Smooth muscle cell of the pulmonary artery (primary cell): ENCODE measurements at places on chromosomes 2 and 18. TPM values are rescaled to one million over a fixed set of nuclear protein-coding genes. Genes with fewer than 3 reads are reported as not detected.

The AQP4 gene
- total RNA-seq = not detected in 2 replicates

The DCDC2C gene
- not detected in 2 replicates for total RNA-seq

The PGAP1 gene
- 12.4 and 14.0 TPM in 2 replicates for total RNA-seq

The TBR1 gene
- 0.03 TPM in 1 of 2 replicates, not detected in the other for total RNA-seq

The STARD6 gene
- total RNA-seq = not detected in 2 replicates

The CABYR gene
- total RNA-seq = 3.3 and 5.7 TPM in 2 replicates

The CHRND gene
- total RNA-seq = not detected in 2 replicates

The GPR45 gene
- total RNA-seq = not detected in 2 replicates

The PLCD4 gene
- total RNA-seq = 2.0 and 2.5 TPM in 2 replicates

The GAL3ST2 gene
- 0.33 and 0.46 TPM in 2 replicates for total RNA-seq

The KIAA2012 gene
- not detected in 2 replicates for total RNA-seq

The TNFRSF11A gene
- total RNA-seq = 1.8 and 3.8 TPM in 2 replicates

The RASGRP3 gene
- total RNA-seq = 2.1 and 3.0 TPM in 2 replicates

The SPDYA gene
- 0.83 and 0.91 TPM in 2 replicates for total RNA-seq
